ENCODE measurements at places on chromosomes 2 and 18.

GRCh38 chr2:148650881-148651280, 6.3 kb downstream of the EPC2 start:
- no peak for DNase-seq

- no peak for DNase-seq
Observed at GRCh38 chr18:10121028-10121427, 207.2 kb downstream of the VAPA start.

DNA sequence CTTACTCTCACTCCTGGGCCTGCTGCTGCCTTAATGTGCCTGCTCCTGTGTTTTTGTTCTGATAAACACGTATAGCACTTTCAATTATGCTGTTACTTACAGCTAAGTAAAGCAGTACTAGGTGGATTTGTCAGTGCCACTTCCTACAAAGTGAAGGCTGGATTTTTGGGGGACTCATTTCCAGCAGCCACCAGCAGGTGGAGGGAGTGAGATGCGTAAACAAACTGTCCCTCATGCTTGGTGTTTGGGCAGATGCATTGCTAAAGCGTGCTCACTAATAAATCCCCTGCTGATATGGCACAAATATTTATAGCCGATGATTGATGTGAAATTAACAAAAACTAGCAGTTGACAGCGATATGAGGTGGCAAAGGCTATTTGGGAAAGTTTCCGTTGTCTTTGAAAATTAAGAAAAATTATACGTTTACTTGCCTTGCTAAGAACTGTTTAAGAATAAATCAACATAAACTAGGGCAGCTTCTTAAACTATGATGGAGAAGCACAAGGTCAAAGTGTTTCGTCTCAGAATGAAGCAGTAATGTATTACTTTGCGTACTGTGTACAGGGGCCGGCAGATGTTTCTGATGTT, 101.7 kb downstream of the AGAP1 start:
- peak; percentile 26 for DNase-seq

- no peak for DNase-seq
Observed at GRCh38 chr2:133303150-133303549, 265.1 kb downstream of the NCKAP5 start.

- no peak for DNase-seq
Observed at GRCh38 chr2:8605351-8606065, 76.3 kb upstream of the ID2 start.

DNA sequence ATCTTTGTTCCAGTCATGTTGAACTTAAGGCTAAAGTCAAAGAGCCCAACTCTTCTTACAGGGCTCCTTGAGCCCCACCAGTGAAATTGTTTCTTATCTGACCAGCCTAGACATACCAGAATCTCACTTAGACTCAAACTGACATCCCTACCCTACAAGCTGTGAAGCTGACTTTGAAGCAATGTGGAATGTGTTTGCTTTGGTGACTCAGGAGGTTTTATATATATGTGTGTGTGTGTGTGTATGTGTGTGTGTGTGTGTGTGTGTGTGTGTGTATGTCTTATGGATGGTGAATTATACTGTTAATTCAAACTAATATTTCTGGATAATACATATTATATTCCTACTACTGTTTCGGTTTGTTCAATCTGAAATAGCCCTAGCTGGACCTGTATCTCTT, 67.3 kb downstream of the CAMKMT start:
- DNase-seq, result no peak

- DNase-seq, result no peak
Observed at GRCh38 chr18:63683152-63683551, 19.6 kb upstream of the SERPINB11 start.

GRCh38 chr18:51072586-51073313, 42.7 kb downstream of the SMAD4 start:
- DNase-seq, result no peak

- DNase-seq, result no peak
Observed at GRCh38 chr2:30631051-30631671, 176.1 kb downstream of the CAPN13 start.

GRCh38 chr2:182349268-182349667, 77.6 kb downstream of the PDE1A start:
- no peak for DNase-seq

- no peak for DNase-seq
Observed at GRCh38 chr18:8610459-8610851, 1.2 kb downstream of the RAB12 start.

- no peak for DNase-seq
Observed at GRCh38 chr2:122135021-122135937, 379.8 kb downstream of the TSN start.

- no peak for DNase-seq
Observed at GRCh38 chr2:239169311-239170048, 231.3 kb downstream of the HDAC4 start.

DNA sequence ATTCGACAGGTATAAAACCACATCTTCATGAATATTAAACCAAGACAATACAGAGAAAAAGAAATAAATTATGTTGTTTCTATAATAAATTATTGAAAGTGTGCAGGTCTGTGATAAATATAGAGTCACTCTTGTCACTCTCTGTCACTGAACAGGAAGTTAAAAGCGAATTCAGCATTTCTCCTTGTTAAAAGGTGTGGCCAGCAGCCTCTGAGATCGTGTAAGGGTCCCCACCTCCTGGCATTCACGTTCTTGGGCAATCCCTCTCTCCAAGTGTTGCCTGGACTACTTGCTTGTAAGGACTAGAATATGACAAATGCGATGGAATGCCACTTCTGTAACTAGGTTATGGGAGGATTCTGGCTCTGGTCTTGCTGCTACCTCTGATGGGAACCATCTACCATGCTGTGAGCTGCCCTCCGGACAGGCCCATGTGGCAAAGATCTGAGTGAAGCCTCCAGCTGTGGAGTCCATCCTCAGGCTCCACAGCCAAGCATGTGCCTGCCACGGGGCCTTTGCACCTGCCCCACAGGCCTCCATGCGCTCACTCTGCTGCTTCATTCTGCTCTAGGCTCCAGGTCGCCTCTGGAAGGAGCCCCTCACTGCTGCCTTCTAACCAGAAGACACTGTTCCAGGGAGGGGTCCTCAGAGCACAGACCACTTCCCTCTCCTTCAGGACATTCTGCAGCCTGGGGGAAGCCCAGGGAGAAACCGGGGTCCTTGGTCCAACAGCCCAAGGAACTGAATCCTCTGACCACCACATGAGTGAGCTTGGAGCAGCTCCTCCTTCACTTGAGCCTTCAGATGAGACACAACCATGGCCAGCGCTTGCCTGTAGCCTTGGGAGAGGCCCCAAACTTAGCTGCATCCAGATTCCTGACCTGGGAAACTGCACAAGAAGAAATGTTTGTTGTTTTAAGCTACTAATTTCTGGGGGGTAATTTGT, 202.9 kb upstream of the HDAC4 start:
- DNase-seq, result no peak

- no peak for DNase-seq
Observed at GRCh38 chr18:67359873-67360838, 156.4 kb downstream of the DSEL start.

GRCh38 chr2:83993873-83994632, 465.0 kb downstream of the SUCLG1 start:
- DNase-seq, result no peak

GRCh38 chr2:203709416-203710040, 3.1 kb downstream of the CD28 start:
- no peak for DNase-seq

- no peak for DNase-seq
Observed at GRCh38 chr2:193270816-193271215, 1076.1 kb upstream of the TMEFF2 start.

- no peak for DNase-seq
Observed at GRCh38 chr2:43160778-43161177, 65.6 kb downstream of the ZFP36L2 start.

DNA sequence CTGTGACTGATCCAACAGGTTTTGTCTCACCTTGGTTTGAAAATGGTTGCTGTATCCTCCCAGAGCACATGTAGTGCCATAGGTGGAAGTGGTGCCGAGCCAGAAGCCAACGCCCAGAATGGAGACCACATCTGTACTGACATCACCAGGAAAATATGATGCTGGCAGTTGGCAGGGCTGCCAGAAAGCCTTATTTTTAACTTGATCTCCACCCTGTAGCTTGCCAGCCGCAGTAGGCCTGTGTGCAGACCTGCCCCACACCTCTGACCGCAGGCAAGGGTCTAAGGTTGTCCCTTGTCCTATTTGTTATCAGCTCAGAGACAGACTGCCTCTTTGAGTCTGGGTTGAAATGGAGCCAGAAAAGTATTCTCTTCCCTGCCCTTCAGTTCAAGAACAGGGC, 123.5 kb upstream of the EML6 start:
- no peak for DNase-seq

DNA sequence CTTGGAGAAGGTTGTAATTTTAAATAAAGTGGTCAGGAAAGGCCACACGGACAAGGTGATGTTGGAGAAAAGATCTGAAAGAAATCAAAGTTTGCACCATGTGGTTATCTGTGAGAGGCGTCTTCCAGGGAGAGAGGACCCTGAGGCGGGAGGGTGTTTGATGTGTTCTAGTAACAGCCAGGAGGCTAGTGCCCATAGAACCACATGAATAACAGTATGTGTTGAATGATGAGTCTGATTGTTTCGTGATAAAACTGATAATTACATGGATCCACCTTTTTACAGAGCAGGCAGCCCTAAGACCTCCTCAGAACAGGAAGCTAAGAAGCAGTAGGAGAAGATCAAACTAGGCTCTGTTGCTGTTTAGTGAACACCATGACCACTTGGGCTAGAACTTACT, 91.4 kb downstream of the SCG2 start:
- DNase-seq, result no peak

- no peak for DNase-seq
Observed at GRCh38 chr2:237602409-237602808, 11.9 kb upstream of the RAB17 start.

DNA sequence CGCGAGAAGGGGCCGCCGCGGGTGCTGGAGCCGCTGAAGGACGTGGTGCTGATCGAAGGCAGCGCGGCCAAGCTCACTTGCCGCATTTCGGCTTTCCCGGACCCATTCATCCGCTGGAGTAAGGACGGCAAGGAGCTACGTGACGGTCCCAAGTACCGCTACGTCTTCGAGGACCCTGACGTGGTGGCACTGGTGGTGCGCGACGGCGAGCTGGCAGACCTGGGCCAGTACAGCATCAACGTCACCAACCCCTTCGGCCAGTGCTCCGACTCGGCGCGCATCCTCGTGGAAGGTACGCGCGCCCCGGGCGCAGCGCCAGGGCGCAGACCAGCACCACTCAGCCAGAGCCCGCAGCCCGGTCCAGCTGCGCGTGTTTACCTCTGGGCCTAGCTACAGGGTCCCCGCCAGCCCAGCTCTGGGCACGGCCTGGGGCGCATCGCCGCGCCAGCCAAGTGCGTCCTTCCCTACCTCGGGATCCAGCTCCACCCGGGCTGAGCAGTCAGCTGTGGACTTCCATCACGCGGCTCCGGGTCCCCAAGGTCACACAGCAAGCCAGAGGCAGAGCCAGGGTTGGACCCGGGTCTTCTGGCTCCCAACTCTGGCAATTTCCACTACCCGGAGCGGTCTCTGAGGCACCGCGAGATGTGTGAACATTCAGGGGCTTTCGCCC, 1.7 kb upstream of the GMPPA start:
- no peak for DNase-seq

DNA sequence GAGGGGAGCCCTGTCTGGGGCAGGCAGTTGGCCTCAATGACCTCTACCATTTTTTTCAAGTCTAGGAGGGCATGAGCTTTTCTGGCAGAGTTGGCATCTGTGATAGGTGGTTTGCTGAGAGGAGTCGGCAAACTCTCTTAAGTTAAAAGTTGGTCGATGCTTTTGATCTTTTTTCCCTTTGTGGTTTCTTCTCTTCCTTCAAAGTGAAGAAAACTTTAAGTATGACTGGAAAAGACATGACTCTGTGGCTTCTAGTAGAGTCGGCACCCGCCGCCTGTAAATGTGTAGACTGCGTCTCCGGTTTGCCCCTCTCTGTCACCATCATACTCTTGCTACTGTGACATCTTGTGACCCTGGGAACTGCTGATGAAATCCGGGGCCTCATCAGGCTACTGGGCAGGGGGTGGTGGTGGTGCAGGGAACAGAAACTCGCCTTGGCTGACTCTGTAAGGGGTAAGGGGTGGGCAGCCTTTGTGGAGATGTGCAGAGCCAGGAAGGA, 21.1 kb downstream of the INPP5D start:
- no peak for DNase-seq

- no peak for DNase-seq
Observed at GRCh38 chr2:37873229-37873628, 51.9 kb upstream of the RMDN2 start.

- DNase-seq, result no peak
Observed at GRCh38 chr2:214075456-214075855, 335.4 kb upstream of the VWC2L start.

GRCh38 chr18:24019641-24020331, 5.2 kb downstream of the TTC39C start:
- peak; percentile 41 for DNase-seq

DNA sequence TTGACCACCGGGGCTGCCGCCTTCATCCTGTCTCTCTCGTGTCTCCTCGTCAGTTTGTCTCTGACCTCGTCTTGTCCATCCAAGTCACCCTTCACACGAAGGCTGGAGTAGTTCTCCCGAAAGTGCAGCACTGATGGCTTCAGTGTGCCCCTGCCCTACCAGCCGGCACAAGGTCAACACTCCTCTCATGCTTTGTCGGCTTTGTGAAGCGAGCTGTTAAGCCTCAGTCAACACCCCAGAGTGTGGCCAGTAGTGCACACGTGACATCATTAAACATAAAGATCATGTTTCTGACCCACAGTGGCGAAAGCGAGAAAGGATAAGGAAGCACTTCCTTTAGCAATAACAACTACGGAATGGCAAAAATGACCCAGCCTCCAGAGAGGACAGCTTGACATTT, 23.2 kb downstream of the ACKR3 start:
- DNase-seq, result no peak

DNA sequence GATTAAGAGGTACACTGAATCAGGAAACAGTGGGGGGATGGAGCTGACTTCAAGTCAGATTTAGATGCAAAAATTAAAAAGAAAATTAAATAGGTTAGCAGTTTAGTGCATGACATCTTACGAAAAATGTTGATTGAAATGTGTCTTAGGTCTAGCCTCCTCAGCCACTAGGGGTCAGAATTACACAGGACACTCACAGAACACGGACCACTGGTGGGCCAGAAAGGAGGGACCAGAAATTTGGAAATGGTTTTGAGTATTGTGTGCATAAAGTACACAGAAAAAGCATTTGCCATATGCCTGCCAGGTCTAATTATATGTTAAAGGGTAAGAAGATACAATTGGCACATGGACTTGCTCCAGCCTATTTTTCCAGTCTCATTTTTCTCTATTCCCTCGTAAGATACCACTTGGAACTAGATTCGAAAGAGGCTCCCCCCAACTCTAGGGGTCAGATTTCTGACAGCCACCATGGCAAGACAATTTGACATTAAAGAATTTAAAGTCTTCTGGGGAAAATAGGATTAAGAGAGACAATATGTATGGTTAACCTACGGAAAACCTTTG, 550.2 kb upstream of the SETBP1 start:
- DNase-seq, result peak; percentile 16

DNA sequence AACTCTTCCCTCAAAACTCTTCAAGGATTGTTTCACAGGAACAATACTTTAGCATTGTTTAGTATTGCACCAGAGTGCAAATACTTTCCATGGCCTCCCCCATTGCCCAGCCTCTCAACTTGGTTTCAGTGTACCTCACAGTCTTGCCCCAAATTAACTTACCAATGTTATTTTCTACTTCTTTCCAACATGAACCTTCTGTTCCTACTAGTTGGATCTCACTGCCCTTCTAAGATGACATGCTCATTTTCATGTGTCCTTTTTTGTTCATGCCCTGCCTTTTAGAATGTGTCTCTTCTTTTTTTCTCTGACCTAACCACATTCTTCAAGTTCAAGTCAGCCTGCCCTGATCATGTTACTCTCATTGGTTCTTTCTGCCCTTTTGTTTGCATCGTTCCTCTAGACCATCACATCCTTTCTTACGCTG, 4.1 kb downstream of the SPATS2L start:
- no peak for DNase-seq

Measured in AML-193 (cell line).